Renal pelvis (tissue), 12 donors: ENCODE measurements at places on chromosomes 6 and 20.
A peak's percentile ranks its signal among the peaks of the same experiment; 100 is the strongest.

GRCh38 chr20:63049191-63049518 is 42.4 kb upstream of the BHLHE23 start:
- DNase-seq, result no peak

DNA sequence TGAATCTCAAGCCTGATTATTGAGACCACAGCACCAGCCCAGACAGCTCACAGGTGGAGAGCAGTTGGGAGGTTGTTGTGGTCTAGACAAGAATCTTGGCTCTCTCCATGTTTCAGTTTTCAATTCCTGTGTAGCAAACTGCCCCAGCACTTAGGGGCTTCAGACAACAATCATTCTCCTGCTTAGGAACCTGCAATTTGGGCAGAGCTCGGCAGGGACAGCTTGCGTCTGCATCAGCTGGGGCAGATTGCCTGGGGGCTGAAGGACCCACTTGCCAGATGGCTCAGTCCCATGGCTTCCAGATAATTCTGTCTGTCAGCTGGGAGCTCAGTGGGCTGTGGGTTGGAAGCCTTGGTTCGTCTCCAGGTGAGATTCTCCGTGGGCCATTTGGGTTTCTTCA is 6.9 kb downstream of the TGM6 start:
- no peak for DNase-seq

DNA sequence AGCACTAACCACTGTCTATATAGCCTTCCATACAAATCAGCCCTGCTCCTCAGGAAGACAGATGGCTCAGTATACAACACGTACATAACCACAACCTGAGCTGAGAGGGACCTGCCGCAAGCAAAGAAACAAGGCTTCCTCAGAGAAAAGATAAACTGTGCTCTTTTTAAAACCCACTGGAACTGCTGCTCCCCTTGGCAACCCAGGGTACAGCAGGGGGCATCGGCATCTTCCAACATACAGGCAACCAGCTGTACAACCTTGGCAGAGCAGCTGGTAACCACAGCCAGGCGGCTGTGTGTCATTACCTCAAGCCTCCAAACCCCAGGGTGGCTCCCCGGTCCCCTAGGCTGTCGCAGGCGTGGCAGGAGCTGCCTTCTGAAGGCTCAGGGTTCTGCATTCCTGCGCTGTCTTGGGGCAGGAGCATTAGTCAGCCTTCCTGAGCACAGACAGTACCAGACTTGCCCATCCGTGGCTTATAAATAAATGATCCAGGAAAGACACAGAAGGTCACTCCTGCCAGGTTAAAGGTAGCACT is 249.5 kb downstream of the ADGRG6 start:
- DNase-seq, result no peak

GRCh38 chr6:78850621-78851020 is 16.7 kb upstream of the IRAK1BP1 start:
- no peak for DNase-seq

- DNase-seq, result peak; percentile 4
Observed at GRCh38 chr6:95094751-95095663, 482.3 kb upstream of the MANEA start.
